ENCODE measurements at places on chromosomes 7 and 10.

DNA sequence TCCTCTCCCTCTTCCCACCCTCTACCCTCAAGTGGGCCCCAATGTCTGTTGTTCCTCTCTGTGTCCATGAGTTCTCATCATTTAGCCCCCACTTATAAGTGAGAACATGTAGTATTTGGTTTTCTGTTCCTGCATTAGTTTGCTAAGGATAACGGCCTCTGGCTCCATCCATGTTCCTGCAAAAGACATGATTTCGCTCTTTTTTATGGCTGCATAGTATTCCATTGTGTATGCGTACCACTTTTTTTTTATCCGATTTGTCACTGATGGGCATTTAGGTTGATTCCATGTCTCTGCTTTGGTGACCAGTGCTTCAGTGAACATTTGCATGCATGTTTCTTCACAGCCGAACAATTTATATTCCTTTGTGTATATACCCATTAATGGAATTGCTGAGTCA is 51.7 kb upstream of the ATP6V0A4 start:
- no peak for DNase-seq

DNA sequence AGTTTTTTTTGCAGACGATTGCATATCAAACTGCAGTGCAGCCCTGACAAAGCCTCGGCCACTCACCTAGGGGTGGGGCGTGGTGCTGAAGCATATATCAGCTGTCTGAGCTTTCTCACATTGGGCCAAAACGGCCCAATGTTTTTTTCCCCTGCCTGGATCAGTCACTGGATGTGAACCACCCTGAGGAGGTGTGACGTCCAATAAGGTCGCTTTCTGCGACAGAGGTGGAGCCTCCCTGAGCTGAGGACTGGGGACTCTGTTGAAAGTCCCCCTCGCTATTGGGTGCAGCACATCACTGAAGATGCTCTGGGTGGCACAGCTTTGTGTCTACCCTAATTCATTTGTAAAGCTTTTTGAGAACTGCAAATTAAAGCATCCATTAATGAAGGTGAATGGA is 60.9 kb downstream of the SEM1 start:
- no peak for DNase-seq

DNA sequence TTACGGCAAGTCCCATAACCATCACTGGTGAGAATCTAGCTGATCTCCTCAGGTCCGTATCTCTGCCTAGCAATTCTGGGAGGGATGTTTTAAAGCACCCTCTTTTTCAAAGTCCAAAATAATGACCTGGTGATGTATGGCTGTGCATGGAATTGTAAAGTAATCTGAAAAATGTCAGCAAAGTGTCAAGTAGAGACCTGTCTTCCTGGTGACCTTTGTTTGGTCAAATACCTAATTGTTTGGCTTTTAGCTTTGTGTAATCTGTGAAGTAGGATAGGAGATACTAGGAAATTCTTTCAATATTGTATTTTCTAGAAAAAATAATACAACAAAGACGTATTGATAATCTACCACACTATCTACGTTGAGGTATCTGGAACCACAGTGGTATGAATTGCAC is 51.0 kb downstream of the ABCB5 start:
- DNase-seq = no peak

- DNase-seq = no peak
Measured at GRCh38 chr7:117019786-117020590, 66.7 kb downstream of the ST7 start.

DNA sequence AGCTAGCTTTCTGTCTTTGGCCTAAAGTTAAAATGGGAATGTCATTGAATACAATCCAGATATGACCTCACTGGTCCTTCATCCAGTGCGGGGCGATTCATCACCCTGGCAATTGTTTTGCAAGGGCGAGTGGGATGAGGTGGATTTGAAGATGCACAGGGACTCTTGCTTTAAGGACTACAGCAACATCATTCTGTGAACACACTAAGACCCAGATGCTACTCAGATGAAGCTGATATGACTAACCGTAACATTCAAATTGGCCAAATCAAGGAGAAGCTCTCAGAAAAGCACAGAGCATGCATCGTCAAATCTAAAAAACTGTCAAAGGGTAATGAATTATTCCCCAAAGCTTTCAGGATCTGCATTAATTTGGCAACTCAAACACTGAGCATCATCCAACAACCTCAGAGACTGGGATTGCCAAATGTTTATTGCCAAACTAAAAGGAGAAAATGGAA is 12.8 kb downstream of the CPA1 start:
- no peak for DNase-seq
